ENCODE measurements at places on chromosomes 11 and 22. TPM values are rescaled to one million over a fixed set of nuclear protein-coding genes. Genes with fewer than 3 reads are reported as not detected.

Gene PVALB
- total RNA-seq, result not detected

Gene LRRC32
- total RNA-seq, result 80.8 TPM

Gene SOX6
- total RNA-seq, result 0.09 TPM

Gene FGF3
- not detected for total RNA-seq

Gene CCDC81
- total RNA-seq, result 0.23 TPM

Gene A4GALT
- total RNA-seq, result 60.2 TPM

Gene LMNTD2
- 1.3 TPM for total RNA-seq

Gene PKP3
- 0.68 TPM for total RNA-seq

Gene CELSR1
- total RNA-seq, result 45.6 TPM

Gene EIF3F
- total RNA-seq, result 240 TPM

Gene BIK
- 1.7 TPM for total RNA-seq

Gene FIBIN
- 0.05 TPM for total RNA-seq

Gene CCDC15
- total RNA-seq, result 2.9 TPM

Measured in dermis blood vessel endothelial cell (primary cell).